ENCODE measurements at places on chromosomes 5 and 9.

- no peak for DNase-seq
Measured at GRCh38 chr9:6052293-6052919, 37.0 kb upstream of the RANBP6 start.

GRCh38 chr9:130998597-130999244 lies 10.3 kb upstream of the LAMC3 start:
- no peak for DNase-seq

GRCh38 chr9:130713286-130713960 lies 19.8 kb downstream of the EXOSC2 start:
- no peak for DNase-seq

DNA sequence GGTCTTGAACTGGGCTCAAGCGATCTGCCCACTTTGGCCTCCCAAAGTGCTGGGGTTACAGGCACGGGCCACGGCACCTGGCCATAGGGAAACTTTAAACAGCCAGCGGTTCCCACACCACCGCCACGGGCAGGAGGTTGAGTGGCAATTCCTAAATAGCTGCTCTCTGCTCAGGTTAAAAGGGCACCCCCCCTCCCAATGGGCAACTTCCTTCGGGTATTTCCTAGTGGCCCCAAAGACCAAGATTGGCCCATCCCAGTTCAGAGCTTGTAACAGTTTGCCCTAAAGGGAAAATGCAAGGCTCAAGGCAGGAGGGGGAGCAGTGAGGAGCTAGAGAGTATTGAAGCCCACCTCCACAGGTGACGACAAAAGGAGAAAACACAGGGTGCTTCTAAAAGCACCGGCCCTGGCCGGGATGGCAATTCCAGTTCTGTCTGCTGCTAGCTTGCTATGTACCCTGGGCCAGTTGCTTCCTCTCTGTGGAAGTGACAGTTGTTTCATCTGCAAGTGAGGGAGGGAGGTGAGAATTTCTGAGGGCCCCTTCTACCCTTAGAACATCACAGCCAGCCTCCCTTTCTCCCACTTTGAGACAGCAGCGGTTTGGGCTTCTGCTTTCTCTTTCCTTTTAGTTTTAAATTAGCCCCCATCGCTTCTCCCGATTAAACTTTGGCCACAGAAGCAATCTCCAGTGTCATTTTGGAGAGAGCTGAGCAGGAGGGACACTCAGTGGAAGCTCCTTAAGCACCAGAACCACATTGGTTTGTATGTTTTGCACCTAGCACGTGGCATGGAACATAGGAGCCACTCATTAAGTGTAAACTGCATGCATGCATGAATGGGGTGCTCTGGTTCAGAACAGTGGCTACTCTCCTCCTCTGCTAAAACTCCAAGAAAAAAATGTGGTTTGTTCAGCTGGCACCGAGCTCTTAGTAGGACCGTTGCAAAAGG lies 17.3 kb upstream of the TNIP1 start:
- DNase-seq, result no peak

DNA sequence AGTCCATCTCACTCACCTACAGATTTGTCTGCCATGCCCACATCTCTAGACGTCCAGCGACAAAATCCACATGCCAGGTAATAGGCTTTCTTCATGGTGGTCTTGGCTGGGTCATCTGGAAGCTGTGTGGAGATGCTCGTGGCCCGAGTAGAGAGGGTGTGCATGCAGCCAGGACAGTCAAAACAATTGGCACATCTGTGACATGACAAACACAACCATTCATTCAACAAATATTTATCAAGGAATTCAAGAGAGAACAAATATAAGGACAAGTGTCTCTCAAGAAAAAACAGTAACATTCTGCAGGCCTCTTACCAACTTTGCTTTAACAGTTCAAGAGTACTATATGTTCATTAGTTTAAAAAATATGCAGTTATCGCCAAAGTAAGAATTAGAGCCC lies 5.4 kb downstream of the DCTN4 start:
- no peak for DNase-seq

GRCh38 chr5:34652466-34652865 lies 3.7 kb upstream of the RAI14 start:
- no peak for DNase-seq

DNA sequence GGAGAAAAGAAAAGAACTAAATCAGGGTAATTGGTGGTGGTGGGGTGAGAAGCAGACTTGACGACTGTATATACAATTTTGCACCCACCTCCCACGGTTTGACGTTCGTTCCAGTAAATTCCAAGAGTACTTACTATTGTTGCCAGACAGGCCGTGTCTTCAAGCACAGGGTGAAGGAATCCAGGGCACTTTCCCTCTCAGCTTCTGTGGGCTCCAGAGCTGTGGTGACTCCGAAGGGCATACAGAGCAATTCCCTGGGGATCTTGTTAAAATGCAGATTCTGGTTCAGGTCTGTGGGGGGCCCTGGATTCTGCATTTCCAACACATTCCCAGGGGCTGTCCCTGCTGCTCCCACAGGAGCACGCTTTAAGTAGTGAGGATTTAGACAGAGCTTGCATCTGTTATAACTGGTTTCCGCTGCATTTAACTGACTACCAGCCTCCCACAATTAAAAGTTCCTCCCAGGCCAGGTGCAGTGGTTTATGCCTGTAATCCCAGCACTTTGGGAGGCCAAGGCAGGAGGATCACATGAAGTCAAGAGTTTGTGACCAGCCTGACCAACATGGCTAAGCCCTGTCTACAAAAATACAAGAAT lies 49.3 kb upstream of the FANCC start:
- DNase-seq, result no peak

- DNase-seq, result no peak
Measured at GRCh38 chr5:25020454-25020853, 375.7 kb upstream of the CDH10 start.

GRCh38 chr5:757931-758697 lies 26.4 kb downstream of the ZDHHC11B start:
- DNase-seq, result no peak

GRCh38 chr9:69443178-69443577 lies 118.2 kb downstream of the ENTREP1 start:
- DNase-seq, result no peak

DNA sequence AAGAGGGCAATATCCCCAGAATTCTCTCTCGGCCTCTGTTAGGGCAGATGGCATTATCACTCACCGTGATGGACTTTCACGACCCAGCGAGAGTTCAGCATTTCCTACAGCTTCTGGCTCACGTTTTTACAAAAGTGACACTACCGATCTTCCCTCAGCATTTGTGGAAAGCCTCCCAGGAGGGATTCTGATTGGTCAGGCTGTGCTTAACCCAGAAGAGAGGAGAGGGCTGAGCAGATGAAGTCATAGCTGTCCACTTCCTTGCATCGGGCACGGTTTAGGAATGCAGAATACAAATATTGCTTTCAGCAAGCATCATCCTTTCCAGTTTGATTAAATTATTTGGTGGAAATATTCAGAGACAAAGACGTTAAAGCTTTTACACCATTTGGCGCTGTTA lies 277.4 kb upstream of the MSX2 start:
- no peak for DNase-seq

DNA sequence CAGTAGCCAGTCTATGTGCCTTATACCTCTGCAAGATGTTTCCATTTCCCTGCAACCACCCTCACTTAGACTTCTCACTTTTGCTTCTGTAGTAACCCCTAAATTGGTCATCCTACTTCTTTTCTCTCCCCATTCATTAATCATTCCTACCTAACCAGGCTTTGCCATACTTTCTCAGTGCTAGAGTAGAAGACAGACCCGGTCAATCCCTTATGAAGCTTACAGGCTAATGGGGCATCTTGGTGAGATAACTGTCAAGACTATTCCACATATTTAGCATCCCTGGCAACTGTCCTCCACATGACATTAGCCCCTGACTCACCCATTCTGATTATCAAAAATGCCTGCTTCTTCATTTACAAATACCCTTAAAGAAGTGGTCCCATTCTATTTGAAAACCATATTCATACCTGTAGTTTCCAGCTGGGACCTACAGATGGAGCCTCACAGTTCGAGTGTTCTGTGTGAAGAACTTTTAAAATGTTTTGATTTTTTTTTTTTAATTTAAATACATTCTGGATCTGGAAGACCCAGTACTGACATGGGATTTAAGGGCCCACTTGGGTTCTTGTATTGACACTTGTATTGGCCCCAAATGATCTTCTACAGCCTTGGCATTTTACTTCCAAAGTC lies 21.0 kb downstream of the F2RL2 start:
- DNase-seq, result no peak

DNA sequence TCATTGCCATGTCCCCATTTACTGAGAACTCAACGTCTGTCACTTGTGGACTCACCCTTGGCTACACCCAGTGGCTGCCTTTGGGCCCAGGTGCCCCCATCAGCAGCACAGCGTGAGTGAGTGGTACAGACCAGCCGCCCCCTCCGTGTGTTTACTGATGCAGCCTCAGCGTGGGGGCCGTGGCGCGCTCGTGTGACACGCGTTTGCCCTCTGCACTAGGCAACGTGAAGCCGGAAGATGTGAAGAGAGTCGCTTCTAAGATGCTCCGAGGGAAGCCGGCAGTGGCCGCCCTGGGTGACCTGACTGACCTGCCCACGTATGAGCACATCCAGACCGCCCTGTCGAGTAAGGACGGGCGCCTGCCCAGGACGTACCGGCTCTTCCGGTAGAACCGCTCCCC lies 12.4 kb downstream of the PMPCA start:
- DNase-seq, result no peak

DNA sequence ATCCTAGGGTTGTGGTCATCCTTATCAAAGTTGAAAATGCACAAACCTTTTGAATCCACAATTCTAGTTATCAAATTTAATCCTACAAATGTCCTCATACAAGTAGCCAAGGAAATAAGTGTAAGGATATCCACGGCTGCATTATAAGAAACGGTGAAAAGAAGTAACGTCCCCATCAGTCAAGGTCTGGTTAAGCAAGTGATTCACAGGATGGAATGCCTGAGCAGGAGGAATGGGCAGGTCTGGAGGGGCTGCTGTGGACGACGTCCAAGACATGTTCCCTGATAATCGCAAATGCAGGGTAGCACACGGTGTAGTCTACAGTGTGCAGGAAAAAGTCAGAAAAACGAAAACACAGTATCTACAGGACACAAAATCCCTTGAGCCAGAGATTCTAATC lies 118.6 kb downstream of the ADAMTS2 start:
- DNase-seq, result no peak
